ENCODE measurements at places on chromosomes 2 and 18.
A peak's percentile ranks its signal among the peaks of the same experiment; 100 is the strongest.

DNA sequence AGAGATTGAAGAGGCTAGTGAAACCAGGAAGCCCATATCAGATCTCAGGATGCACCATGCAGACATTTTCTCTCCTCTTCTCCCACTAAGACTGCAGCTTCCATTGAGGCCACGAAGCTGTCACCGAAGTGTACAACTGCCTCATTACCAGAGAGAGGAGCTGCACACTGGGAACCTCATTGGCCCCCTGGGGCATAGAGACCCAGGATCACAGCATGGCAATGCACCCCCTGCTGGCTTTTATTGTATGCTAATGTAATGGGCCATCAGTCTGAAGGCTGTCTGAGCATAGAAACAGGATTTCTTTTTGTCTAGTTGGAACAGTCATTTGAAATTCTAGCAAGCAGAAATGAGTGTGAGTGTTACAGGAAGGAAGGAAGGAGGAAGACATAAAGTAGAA, 861.6 kb upstream of the CELF4 start:
- DNase-seq, result no peak

DNA sequence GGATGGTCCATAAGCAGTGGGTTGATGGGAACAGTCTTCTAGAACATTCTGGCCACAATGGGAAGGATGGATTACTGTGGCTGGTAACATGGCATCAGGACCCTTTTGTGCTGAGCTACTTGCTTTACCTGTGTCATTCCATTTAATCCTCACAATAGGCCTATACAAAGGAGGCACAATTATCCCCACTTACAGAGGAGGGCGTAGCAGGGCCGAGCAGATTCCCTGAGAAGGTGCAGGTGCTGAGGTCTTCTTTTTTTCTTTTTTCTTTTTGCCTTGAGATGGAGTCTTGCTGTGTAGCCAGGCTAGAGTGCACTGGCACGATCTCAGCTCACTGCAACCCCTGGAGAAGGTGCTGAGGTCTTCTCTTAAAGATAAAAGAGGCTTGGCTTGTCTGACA, 6.7 kb upstream of the LRRC30 start:
- DNase-seq, result peak; percentile 20

DNA sequence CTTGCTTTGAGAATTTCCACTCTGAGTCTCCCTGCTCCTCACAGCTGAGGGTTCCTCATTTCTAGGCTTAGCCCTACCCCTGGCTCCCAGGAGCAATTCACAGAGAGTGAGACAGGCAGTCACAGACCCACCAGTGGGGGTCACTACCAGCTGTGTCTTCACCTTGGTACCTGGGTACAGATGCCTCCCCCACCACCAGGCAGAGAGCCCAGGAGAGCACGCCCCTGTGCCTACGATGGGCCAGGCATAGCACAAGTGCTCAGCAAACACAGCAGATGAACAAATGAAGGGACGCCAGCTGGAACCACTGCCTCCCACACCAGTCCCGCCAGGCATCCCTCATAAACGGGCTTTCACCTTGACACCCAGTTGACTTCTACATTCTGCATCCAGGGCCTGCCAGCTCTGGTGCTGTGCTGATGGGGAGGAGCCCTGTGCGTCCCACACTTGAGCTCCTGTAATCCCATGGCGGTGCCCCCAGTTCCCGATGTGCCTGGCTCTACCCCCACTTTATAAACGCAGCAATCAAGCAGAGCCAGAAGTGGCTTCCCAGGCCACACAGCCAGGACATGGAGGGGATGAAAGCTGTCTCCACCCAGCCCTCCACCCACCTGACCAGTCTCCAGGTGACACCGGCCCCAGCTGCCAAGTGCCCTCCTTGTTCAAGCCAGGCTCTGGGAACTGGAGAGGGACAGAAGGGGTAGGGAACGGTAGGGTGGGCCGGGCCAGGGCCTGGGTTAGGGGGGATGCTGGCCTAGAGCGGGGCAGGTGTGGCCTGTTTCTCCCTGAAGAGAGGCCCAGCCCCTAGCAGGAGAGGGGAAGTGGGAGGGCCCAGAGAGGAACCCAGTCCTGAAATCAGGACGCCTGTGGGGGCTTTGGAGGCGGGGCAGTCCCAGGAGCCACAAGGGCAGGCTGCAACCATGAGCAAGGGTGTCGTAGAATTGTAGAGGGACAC, 42.5 kb downstream of the SCTR start:
- DNase-seq, result no peak

GRCh38 chr2:102159295-102159694, 16.7 kb downstream of the IL1R1 start:
- DNase-seq, result no peak

GRCh38 chr2:85734942-85735608, 18.7 kb upstream of the ATOH8 start:
- DNase-seq, result no peak

DNA sequence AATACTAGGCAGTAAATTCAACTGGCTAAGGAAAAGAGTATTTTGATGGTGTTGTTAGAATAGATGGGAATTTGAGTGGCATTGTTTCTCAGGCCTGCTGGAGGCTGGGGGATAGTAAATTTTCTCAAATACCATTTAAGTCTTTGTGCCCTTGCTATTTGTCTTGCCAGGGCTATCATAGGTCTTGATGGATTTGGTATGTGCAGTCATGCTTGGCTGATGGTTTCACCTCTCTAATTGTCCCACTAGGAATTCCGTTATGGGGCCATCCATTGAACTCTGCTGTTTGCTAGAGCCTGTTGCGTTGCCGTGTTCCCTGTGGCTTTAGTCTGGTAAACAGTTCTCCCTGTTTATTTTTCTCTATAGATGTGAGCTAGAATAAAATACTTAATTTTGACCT, 438.1 kb upstream of the FAM98A start:
- DNase-seq, result no peak

GRCh38 chr18:35324926-35325655, 19.1 kb downstream of the ZNF24 start:
- DNase-seq, result no peak

DNA sequence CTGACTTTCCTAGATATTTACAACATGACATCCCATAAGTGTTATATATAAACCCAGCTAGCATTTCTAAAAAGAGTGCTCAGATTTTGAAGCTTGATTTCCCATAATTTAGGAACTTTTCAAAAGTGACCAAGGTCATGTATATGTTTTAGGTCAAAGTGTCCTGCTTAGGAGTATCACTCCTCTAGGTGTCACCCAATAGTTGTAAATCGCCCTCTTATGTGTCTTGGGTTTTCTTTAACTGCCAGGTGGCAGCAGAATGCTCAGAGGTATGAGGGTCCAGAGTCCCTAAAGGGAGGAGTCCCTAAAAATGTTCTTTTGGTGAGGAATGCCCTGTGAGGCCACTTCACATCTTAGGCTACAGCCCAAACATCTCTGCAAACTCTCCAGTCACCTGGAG, 358.3 kb downstream of the CELF4 start:
- no peak for DNase-seq

DNA sequence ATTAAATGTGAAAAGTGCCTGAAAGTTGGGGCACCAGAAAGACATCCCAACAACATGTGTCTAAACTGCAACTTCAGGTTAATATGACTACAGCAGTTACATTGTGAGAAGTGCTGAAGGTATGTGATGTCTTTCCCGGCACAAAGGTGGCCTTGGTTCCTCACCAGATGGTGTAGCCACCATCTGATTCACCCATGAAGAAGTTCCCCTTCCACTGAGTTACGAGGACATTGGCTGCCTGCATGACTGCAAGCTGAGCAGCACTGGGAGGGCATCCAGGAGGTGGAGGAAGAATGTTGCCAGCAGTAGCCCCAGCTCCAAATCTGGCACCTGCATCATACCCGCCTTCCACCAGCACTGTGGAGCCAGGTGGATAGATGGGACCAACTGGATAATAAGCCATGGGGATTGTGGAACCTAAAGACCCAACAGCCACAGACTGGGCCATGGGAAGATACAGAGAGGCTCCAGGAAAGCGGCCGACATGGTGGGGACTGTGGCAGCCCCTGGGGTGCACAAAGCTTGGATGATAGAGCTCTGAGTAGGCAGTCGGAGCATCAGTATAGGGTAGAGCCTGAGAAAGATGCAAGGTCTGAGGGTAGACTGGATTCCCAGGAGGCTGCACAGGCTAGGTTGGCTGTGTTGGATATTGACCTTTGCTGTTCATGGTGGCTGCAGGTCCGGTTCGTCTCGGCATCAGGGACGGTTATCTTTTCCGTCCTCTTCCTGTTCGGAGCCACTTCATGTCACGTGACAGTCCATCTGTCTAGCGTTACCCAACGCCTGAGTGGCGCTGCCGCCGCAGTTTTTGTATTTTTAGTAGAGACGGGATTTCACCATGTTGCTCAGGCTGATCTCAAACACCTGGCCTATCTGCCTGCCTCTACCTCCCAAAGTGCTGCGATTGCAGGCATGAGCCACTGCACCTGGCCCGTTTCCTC, 36.9 kb downstream of the SUMO1 start:
- DNase-seq, result no peak

DNA sequence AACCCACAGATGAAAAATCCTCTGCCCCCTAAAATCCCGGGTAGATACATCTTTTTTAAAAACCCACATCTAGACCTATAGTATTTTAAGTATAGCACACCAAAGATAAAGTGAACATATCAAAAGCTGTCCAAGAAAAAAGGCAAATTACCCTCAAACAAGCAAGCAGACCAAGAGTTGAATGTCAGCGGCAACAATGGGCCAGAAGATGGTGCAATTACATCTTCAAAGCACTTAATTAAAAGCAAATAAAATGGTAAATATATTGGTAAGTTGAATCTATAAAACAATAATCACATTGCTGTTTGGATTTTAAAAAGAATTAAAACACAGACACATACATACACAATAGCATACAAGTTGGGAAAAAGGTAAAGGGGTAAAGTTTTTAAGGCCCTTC, 98.5 kb downstream of the MYOM1 start:
- DNase-seq, result no peak

DNA sequence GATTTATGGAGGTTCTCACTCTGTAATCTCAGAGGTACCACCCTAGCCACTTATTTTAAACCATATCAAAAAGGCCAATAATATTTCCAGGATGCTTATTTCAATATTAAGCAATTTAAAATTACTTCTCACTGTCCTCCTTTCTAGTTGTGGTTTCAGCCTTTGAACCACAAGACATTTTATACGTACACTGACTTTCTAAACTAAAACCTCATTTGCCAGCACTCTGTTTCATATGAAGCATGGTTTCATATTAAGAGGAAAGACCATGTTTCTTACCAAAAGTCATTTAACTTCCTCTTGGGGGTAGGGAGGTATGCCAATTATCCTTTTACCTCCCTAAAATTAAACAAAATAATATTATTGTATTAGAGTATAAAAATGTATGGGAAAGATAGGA, 399.8 kb downstream of the CDH7 start:
- DNase-seq, result no peak

DNA sequence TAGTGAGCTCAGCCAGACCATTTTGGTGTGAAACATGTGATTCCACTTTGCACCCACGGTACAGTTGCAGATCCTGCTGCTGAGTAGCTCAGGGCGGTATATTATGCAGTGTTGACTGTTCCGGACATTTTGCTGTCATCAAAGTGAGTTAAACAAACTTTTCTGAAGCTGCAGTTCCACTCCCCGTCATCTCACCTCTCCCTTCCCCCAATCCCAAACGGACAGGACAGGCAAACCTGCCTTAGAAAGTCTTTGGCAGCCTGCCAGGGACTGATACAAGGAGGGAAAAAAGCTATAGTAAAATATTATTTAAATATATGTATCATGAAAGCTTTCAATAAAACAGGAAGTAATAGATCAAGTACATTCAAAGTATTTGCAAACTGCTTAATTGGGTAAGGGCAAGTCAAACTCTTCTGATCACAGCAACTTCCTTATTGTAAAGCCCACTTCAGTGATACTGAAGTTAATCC, 35.5 kb upstream of the SP5 start:
- DNase-seq, result no peak

- no peak for DNase-seq
These were observed 97.2 kb downstream of the BCL11A start for GRCh38 chr2:60456115-60456770.

- no peak for DNase-seq
These were observed 214.8 kb downstream of the SP3 start for GRCh38 chr2:173750353-173750801.

DNA sequence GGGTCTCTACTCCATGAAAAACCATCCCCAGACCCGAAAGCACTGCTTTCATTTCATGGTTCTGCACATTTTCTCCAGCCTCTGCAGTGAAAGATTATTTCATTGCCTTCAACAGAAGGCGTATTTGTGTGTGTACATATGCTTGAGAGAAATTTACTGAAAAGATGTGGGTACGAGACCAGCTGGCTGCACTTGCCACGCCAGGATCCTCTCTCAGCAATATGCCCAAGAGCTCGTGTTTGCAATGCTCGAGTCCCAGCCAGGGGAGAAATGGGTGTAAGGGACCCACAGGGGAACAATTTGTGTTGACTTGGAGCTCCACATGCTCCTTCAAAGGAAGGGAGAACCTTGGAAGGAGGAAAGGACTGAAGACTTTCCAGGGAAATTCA, 37.3 kb downstream of the TMEM177 start:
- no peak for DNase-seq

- no peak for DNase-seq
These were observed 313.2 kb downstream of the GBX2 start for GRCh38 chr2:235855011-235855410.

DNA sequence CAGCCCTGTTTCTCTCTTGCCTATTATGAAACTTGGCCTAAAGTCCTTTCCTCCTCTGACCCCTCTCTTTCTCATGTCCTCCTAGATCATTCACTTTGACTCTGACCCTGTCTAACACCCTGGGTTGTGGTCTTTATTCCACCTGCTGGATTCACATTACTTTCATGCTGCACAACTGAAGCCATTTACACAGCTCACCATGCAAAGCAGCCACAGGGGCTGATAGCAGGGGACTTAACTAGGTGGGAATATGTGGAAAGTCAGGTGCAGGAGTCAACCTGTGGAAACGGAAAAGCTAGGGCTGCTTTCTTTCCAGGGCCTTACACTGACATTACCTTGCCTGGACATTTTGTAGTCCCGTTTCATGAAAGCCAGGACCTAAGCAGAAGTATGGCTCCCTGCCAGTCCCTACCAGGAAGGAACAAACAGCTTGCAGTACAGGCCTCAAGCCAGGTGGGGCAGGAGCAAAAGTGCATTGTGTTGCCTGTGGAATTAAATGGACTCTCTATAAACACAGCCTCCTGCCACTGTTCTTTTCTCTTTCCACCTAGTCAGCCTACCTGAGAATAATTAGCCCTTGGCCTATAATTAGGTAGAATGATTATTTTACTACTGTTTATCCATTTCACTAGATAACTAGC, 11.8 kb downstream of the MAPRE3 start:
- peak; percentile 93 for DNase-seq

DNA sequence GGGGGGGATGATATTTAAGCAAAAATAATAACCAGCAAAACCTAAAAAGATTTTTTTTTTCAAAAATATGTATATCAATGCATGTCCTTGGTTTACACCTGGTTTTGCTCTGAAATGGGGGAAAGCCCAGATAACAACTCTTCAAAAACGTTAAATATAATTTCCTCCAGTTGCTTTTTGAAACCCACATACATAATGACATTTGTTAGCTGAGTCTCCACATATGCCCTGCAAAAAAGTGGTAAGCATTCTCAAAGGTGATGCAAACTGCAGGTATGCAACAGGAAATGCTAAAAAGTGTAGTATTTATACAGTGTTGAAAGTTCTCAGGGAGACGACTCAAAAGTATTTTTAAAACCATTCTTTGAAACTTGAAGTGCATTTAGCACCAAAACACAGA, 258.6 kb downstream of the ZEB2 start:
- DNase-seq, result no peak
